Stimulated activated CD8-positive, alpha-beta memory T cell treated with anti-CD3 and anti-CD28 coated beads, Interleukin-2, amount 100 ng/mL, for 1 hour (primary cell): ENCODE measurements at places on chromosomes 7 and 10.

GRCh38 chr10:86535132-86535882, 13.7 kb upstream of the WAPL start:
- DNase-seq = no peak

DNA sequence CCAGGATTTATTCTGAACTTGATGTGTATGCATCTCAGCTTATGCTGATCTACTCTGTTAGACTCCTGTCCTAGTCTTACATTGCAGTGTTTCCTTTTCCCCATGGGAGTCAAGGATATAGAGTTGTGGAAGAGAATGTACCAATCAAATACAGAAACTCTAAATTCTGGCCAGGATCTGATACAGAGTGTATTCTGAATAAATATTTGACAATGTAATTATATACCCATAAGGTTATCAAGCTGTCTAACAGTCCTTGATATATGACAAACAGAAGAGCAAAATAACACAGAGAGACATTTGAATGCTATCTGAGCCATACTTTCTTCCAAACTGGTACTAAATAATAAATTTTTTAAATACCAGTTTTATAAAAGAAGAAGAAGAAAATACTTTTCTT, 116.8 kb downstream of the ETV1 start:
- DNase-seq = no peak

GRCh38 chr7:105782391-105783042, 93.9 kb downstream of the ATXN7L1 start:
- no peak for DNase-seq

- no peak for DNase-seq
These were observed 64.6 kb downstream of the COL13A1 start for GRCh38 chr10:69866246-69866687.

DNA sequence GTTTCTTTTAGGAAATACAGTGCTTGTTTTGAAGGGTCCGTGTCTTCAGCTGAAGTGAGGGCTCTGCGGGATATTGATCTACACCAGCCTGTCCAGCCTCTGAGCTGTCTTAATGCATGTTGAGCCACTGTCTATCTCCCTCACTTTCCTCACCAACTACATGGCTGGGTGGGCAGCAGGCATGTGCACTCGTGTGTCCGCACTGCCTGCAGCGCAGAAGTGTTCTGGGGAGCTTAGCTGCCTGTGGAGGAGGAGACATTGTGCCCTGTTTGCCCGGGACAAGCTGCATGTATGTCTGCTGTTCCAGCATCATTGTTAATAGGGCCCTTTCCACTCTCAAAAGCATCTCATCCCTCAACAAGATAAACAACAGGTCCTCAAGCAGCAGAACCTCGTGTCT, 133.1 kb upstream of the EEPD1 start:
- no peak for DNase-seq

- no peak for DNase-seq
These were observed 26.1 kb downstream of the PRLHR start for GRCh38 chr10:118569241-118569881.

GRCh38 chr7:134724606-134725005, 54.8 kb upstream of the CALD1 start:
- DNase-seq = no peak

DNA sequence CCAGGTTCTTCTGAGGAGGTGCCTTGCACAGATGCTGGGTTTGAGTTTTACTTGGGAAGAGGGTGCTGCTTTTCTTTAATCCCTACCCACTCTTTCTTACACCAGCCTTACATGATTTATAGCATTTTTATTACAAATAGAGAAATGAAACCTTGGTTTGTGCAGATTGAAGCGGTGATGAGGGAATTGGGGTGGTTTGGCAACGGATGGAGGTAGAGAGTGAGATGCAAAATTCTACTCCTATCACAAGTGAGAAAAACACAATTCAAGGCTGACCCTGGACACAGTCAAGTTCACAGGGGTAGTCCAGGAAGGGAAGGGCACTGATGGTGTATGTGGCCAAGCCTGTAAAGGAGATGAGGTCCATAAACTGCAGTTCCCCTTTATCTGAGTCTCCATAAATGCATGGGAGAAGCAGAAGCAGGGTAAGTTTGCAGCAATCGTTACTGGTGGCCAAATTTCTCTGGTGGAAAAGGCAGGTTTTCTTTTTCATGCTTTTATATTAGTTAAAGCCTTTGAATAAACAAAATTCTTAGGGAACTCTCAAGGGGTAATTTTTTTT, 214.3 kb downstream of the JAZF1 start:
- DNase-seq = no peak

DNA sequence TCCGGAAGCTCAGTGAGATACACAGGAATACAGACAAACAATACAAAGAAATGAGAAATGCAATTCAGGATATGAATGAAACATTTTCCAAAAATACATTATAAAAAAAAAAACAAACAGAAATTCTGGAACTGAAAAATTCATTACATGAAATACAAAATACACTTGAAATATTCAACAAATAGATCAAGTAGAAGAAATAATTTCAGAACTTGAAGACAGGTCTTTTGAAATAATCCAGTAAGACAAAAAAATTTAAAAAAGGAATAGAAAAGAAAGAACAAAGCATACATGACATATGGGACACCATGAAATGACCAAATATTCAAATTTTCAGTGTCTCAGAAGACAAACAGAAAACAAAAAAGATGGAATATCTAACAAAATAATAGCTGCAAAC, 102.5 kb downstream of the ALOX5 start:
- DNase-seq = no peak
